Peyer's patch (tissue), 4 donors: ENCODE measurements at places on chromosomes 7 and 10. TPM values are rescaled to one million over a fixed set of nuclear protein-coding genes. Genes with fewer than 3 reads are reported as not detected.

CD36 gene
- total RNA-seq, result 23.3 TPM

ABCB1 gene
- total RNA-seq, result 270 TPM

ZNF425 gene
- total RNA-seq, result 0.88 TPM

TMEM273 gene
- 13.2 TPM for total RNA-seq

ACTL6B gene
- total RNA-seq, result not detected

CREB3L2 gene
- 38.7 TPM for total RNA-seq

SYT15 gene
- total RNA-seq, result 0.38 TPM

ASB4 gene
- not detected for total RNA-seq

GRCh38 chr7:293681-294439, 3.9 kb downstream of the FOXL3 start:
- no peaks in the 10 kb centered on the region for H3K36me3 ChIP-seq
- H3K27me3 ChIP-seq, result no peaks in the 10 kb centered on the region
- H3K4me1 ChIP-seq, result peaks cover 31% of the 10 kb centered on the region
- H3K4me3 ChIP-seq, result no peak overlapping the region
- DNase-seq, result peak; percentile 58

DNA sequence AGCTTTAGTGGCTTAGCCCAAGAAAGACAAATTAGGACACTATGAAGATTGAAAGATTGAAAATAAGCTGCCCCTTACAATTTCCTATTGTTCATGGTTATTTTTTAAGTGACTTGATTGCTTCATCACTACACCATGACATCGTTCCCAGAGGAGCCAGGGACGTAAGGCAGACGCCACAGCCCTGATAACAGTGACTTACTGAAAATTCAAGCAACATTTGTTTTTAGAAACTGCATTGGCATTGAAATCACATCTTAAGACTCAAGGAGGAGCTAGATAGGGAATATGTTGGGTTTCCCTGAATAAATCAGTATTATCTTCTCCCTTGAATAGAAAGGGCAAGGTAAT, 38.7 kb upstream of the ANK3 start:
- H3K4me1 ChIP-seq, result no peaks in the 10 kb centered on the region
- no peaks in the 10 kb centered on the region for H3K27me3 ChIP-seq
- no peak for DNase-seq
- H3K36me3 ChIP-seq, result no peaks in the 10 kb centered on the region
- H3K27ac ChIP-seq, result no peak overlapping the region

DNA sequence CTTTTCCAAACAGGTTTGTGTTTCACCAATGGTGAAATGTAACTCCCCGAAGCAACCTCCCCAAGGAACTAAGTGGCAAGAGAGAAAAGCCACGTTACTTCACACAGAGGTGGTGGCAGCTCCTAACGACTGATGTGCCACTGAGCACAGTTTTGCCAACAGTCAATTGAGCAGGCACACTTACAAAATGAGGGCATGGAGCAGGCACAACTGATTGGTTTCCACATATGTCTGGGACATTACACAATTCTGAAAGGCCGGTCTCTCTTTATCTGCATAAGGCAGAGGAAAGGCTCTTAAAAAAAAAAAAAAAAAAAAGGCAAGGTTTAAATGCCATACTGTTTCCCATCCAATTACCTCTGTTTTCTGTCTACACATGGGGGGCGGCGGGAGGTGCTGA, 86.7 kb downstream of the GFRA1 start:
- H3K27ac ChIP-seq, result no peak overlapping the region
- no peaks in the 10 kb centered on the region for H3K4me1 ChIP-seq
- no peak overlapping the region for H3K4me3 ChIP-seq

- no peaks in the 10 kb centered on the region for H3K4me1 ChIP-seq
- H3K36me3 ChIP-seq, result no peaks in the 10 kb centered on the region
- no peak overlapping the region for H3K4me3 ChIP-seq
- H3K27ac ChIP-seq, result peak overlapping the region; percentile 54
- no peak for DNase-seq
- H3K27me3 ChIP-seq, result no peaks in the 10 kb centered on the region
Observed at GRCh38 chr7:104931181-104931781, 82.7 kb upstream of the KMT2E start.

- DNase-seq, result no peak
- H3K4me1 ChIP-seq, result peaks cover 2% of the 10 kb centered on the region
- no peaks in the 10 kb centered on the region for H3K27me3 ChIP-seq
- H3K36me3 ChIP-seq, result no peaks in the 10 kb centered on the region
Observed at GRCh38 chr7:95335093-95335492, 10.8 kb upstream of the PON1 start.

- DNase-seq, result no peak
- no peak overlapping the region for H3K27ac ChIP-seq
- H3K27me3 ChIP-seq, result no peaks in the 10 kb centered on the region
- H3K36me3 ChIP-seq, result no peaks in the 10 kb centered on the region
Observed at GRCh38 chr10:61329854-61330253, 123.3 kb downstream of the TMEM26 start.

GRCh38 chr10:80614576-80615416, 77.1 kb downstream of the SH2D4B start:
- DNase-seq, result peak; percentile 27
- no peaks in the 10 kb centered on the region for H3K27me3 ChIP-seq
- H3K4me3 ChIP-seq, result no peak overlapping the region
- no peaks in the 10 kb centered on the region for H3K4me1 ChIP-seq
- H3K27ac ChIP-seq, result no peak overlapping the region
- H3K36me3 ChIP-seq, result no peaks in the 10 kb centered on the region

GRCh38 chr10:30806850-30807249, 177.3 kb upstream of the LYZL2 start:
- no peak for DNase-seq
- H3K4me1 ChIP-seq, result no peaks in the 10 kb centered on the region
- H3K36me3 ChIP-seq, result no peaks in the 10 kb centered on the region
- H3K4me3 ChIP-seq, result no peak overlapping the region
- H3K27ac ChIP-seq, result no peak overlapping the region

DNA sequence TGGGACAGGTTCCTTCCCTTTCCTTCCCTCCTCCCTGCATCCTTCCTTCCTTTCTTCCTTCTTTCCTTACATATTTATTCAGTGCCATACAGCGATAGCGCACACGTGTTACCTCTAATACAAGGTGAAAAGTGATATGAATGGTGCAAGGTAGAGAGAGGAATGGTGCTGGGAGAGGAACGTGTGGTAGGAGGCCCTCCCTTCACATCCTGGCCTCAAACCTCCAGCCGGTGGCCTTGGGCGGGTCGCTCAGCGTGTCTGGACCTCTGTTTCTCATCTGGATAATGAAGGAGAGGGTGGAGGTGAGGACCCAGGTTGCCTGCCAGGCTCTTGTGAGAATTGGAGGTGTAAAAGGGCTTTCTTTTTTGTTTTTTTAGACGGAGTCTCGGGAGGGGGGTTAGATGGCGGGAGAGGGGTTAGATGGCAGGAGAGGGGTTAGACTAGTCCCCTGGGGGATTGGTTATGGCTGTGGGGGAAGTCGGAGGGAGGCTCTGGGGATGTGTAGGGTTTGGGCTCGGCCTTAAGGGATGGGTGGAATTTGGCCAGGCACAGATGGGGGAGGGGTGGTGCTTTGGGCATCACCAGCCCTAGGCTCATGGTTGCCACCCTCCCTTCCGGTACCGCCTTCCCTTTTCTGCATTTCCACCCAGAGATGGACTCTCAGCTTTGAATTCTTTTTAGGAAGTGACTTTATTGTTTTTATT, 14.9 kb downstream of the CHST3 start:
- H3K27ac ChIP-seq, result no peak overlapping the region
- no peak overlapping the region for H3K4me3 ChIP-seq
- no peaks in the 10 kb centered on the region for H3K36me3 ChIP-seq
- no peak for DNase-seq

DNA sequence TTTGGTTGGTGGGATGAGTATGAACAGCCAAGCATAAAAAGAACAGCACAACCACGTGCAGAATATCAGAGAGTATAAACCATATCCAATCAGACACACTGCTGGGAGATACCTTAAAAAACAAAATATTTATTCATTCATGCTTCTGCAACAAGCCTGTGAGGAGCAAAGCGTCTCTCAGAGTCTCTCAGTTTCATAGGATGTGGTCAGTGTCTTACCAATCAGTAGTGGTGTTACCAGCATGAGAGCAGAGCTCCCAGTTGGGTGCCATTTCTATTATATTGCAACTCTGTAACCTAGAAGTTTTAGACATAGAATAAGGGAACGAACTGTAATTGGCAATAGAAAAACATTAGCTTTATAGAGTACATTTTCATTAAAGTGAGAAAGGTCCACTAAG, 445.9 kb upstream of the LRRN3 start:
- no peak overlapping the region for H3K4me3 ChIP-seq
- no peaks in the 10 kb centered on the region for H3K4me1 ChIP-seq
- no peaks in the 10 kb centered on the region for H3K36me3 ChIP-seq
- no peaks in the 10 kb centered on the region for H3K27me3 ChIP-seq
- H3K27ac ChIP-seq, result no peak overlapping the region

GRCh38 chr7:6656413-6656812, 19.3 kb downstream of the ZNF316 start:
- H3K27ac ChIP-seq, result no peak overlapping the region
- H3K4me3 ChIP-seq, result no peak overlapping the region
- no peak for DNase-seq
- no peaks in the 10 kb centered on the region for H3K27me3 ChIP-seq
- no peaks in the 10 kb centered on the region for H3K36me3 ChIP-seq
- H3K4me1 ChIP-seq, result no peaks in the 10 kb centered on the region

- no peaks in the 10 kb centered on the region for H3K27me3 ChIP-seq
- no peak overlapping the region for H3K27ac ChIP-seq
- H3K36me3 ChIP-seq, result no peaks in the 10 kb centered on the region
- H3K4me3 ChIP-seq, result no peak overlapping the region
Observed at GRCh38 chr7:73438547-73439409, 5.2 kb downstream of the FZD9 start.

- H3K4me3 ChIP-seq, result no peak overlapping the region
- no peaks in the 10 kb centered on the region for H3K4me1 ChIP-seq
- no peaks in the 10 kb centered on the region for H3K36me3 ChIP-seq
- H3K27ac ChIP-seq, result no peak overlapping the region
Observed at GRCh38 chr7:54076616-54077015, 465.6 kb upstream of the VSTM2A start.

DNA sequence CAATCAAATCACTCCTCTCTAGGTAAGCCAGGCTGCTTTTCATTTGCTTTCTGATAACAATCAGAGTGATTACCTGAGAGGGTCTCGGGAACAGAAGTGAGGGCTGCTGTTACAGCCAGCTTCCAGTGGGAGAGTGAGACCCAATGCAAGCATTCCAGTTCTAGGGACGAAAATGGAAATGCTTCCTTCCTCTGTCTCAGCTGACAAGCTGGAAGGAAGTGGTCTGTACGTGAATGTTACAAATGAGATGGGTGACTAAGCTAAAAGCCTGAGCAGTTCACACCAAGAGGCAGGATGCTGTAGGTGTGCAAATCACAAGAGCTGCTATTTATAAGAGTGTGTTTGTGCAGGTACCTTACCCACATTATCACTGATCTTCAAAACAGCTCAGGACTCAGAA, 772.4 kb downstream of the GRID1 start:
- no peak overlapping the region for H3K4me3 ChIP-seq
- H3K36me3 ChIP-seq, result no peaks in the 10 kb centered on the region
- H3K4me1 ChIP-seq, result no peaks in the 10 kb centered on the region
- H3K27ac ChIP-seq, result no peak overlapping the region
- no peaks in the 10 kb centered on the region for H3K27me3 ChIP-seq

- no peaks in the 10 kb centered on the region for H3K36me3 ChIP-seq
- H3K27ac ChIP-seq, result no peak overlapping the region
- no peaks in the 10 kb centered on the region for H3K4me1 ChIP-seq
Observed at GRCh38 chr7:40659231-40659630, 524.4 kb downstream of the SUGCT start.

GRCh38 chr10:100184840-100185239, 989 bp downstream of the ERLIN1 start:
- no peak for DNase-seq
- no peaks in the 10 kb centered on the region for H3K27me3 ChIP-seq
- no peaks in the 10 kb centered on the region for H3K36me3 ChIP-seq
- H3K4me1 ChIP-seq, result no peaks in the 10 kb centered on the region

- H3K27ac ChIP-seq, result no peak overlapping the region
- no peaks in the 10 kb centered on the region for H3K4me1 ChIP-seq
- no peak for DNase-seq
- H3K4me3 ChIP-seq, result no peak overlapping the region
- no peaks in the 10 kb centered on the region for H3K36me3 ChIP-seq
- no peaks in the 10 kb centered on the region for H3K27me3 ChIP-seq
Observed at GRCh38 chr10:26000971-26001370, 66.9 kb downstream of the MYO3A start.

DNA sequence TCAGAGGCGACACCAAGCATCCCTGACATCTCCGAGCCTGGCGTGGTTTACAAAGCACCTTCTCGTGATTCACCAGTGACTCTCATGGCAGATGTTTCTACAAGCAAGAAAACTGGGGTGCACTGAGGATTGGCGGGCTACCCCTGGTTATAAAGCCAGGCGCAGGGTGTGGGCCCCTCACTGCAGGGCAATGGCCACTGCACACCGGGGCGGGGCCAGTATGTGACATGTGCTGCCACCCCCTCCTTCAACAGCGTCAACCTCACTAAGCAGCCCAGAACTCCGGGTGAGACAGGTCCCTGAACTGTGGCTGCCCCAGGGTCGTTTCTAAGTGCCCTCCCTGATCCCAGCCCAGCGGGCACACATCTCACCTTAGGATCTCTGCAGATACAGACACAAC, 63.8 kb downstream of the CHST15 start:
- no peak for DNase-seq
- no peaks in the 10 kb centered on the region for H3K27me3 ChIP-seq
- H3K4me3 ChIP-seq, result no peak overlapping the region
- H3K4me1 ChIP-seq, result no peaks in the 10 kb centered on the region
- no peaks in the 10 kb centered on the region for H3K36me3 ChIP-seq

- no peaks in the 10 kb centered on the region for H3K36me3 ChIP-seq
- DNase-seq, result no peak
- no peak overlapping the region for H3K27ac ChIP-seq
- no peaks in the 10 kb centered on the region for H3K4me1 ChIP-seq
- H3K4me3 ChIP-seq, result no peak overlapping the region
- no peaks in the 10 kb centered on the region for H3K27me3 ChIP-seq
Observed at GRCh38 chr7:152011860-152012259, 13.6 kb upstream of the GALNT11 start.

DNA sequence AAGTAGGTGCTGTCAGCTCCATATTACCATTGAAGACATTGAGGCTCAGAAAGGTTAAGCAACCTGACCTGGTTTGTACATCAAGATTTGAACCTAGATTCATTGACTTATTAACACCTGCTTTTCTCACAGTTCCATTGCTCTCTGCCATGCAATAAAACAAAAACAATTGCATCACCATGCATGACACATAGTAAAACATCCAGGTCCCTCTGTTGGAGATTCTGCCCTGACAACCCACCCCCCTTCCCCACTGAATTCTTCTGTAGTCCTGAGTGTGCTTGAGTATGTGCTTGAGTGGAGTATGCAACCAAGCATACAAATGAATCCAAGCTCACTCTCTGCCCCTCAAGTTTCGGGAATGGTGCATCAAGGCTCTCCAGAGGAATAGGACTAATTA, 6.0 kb upstream of the LMBR1 start:
- no peak overlapping the region for H3K4me3 ChIP-seq
- DNase-seq, result no peak
- no peaks in the 10 kb centered on the region for H3K36me3 ChIP-seq
- no peak overlapping the region for H3K27ac ChIP-seq
